Mammary epithelial cell (primary cell): ENCODE measurements at places on chromosomes 16 and 17. TPM values are rescaled to one million over a fixed set of nuclear protein-coding genes. Genes with fewer than 3 reads are reported as not detected.

DNA sequence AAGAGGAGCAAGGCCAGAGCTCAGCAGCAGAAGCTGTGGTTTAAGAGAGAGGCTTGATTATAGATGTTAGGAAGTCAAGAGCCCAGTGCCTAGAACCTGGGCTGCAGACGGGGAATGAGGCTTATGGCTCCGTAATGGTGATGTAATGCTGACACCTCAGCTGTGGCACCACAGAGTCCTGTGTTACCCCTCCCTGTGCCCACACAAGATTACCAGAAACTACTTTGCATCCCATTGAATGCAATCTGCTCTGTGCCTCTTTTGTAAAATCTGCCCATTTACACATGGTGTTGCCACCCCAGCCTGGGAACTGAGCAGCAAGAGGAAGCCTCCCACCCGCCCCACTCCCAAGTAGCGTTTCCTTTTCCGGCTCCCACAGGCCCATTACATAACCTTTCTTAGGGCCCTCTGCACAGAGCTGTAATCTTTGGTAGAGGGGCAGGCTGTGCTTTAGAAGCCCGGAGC is 57.0 kb downstream of the PITPNC1 start:
- no peak for DNase-seq

- no peak for DNase-seq
Observed at GRCh38 chr17:44053125-44053872, 13.2 kb downstream of the LSM12 start.

GRCh38 chr16:24775455-24775854 is 46.0 kb downstream of the TNRC6A start:
- no peak for DNase-seq

GRCh38 chr17:10843811-10844210 is 5.9 kb upstream of the PIRT start:
- no peak for DNase-seq

The KRTAP4-3 gene
- polyA plus RNA-seq = not detected

DNA sequence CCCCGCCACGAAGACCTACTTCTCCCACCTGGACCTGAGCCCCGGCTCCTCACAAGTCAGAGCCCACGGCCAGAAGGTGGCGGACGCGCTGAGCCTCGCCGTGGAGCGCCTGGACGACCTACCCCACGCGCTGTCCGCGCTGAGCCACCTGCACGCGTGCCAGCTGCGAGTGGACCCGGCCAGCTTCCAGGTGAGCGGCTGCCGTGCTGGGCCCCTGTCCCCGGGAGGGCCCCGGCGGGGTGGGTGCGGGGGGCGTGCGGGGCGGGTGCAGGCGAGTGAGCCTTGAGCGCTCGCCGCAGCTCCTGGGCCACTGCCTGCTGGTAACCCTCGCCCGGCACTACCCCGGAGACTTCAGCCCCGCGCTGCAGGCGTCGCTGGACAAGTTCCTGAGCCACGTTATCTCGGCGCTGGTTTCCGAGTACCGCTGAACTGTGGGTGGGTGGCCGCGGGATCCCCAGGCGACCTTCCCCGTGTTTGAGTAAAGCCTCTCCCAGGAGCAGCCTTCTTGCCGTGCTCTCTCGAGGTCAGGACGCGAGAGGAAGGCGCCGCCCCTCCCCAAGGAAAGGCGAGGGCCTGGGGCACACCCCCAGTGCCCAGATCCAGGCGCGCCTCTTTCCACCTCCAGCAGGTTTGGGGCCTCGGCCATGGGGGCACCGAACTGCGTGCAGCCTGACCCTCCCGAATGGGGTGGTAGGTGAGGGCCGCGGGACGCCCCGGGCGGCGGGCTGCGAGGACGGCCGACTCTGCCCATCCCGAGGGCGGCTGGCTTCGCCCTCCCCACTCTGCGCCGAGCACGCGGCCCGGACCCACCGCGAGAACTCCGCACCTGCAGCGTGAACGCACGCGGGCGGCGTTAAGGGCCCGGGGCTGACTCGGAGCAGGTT is 664 bp downstream of the HBQ1 start:
- peak; percentile 57 for DNase-seq

The ENPP7 gene
- polyA plus RNA-seq = not detected
